ENCODE measurements at places on chromosomes 4 and X.

- no peak for ATAC-seq
Observed at GRCh38 chr4:100177855-100178254, 12.4 kb downstream of the DDIT4L start.

GRCh38 chr4:25448379-25449109 is 71.5 kb downstream of the ANAPC4 start:
- no peak for ATAC-seq

DNA sequence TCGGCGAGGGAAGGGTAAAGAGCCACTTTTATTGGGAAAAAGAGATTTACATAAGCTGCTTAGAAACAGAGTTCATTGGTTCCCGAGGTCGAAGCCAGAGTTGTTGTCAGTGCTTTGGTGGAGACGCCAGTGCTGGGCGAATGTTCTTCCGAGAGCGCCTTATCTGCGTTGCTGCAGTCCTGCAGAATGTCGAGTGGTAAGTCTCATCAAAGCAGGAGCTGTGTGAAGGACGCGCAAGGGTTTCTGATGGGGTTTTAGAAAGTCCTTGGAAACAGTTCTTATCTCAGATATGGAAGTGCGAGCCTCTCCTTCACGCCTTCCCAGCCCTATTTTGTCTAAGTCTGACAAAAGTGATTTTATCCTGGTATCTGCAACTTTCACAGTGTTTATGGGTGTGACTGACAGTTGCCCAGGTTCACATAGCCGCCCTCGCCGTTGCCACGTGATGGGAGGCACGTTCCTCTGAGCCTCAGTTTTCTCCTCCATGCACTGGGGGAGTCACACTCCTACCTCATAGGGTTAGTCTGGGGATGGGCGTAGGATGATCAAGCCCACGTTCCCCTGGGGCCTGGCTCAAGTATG is 47.3 kb upstream of the NSG1 start:
- ATAC-seq: no peak

- no peak for ATAC-seq
Observed at GRCh38 chrX:134847133-134847532, 143.7 kb upstream of the SMIM10 start.

- no peak for ATAC-seq
Observed at GRCh38 chr4:148510211-148510610, 68.0 kb upstream of the NR3C2 start.

DNA sequence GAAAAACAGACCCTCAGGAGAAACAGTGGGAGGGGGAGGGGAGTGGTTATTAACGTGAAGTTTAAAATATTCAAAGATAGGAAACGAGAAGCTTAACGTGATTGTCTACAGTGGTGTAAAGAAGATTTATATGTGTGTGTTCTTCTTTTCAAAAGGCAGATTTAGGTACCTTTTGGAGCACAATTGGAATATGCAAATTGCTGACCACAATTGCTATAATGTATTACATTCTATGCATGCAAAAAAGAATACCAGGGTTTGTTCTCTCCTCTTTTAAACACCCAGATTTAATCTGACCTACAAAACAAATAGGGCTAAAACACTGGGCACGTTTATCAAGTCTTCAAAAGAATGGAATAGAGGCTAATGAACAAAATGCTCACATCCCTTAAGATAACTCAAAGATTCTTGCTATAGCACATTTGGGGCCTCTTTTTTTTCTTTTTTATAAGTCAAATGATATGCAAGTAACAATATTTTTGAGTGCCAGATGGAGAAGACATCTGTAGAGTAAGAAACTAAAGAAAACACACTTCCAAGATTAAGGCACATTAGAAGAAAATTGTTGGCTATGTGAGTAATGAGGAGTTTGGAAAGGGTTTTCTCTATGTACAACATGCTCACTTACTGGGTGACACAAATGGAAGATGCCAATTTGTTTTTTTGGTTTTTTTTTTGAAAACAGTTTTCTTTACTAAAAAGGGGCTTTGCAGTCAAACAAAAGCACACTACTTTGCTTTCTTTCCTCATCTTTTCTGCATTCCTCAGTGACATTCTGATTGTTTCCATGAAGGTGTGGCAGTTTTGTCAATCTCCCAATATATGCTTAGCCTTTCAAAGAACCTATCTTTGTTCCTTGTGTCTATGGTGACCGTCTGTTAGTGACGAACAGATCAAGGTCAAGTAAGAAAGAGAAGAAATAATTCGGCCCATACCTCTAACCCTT is 240.3 kb downstream of the PALLD start:
- no peak for ATAC-seq

DNA sequence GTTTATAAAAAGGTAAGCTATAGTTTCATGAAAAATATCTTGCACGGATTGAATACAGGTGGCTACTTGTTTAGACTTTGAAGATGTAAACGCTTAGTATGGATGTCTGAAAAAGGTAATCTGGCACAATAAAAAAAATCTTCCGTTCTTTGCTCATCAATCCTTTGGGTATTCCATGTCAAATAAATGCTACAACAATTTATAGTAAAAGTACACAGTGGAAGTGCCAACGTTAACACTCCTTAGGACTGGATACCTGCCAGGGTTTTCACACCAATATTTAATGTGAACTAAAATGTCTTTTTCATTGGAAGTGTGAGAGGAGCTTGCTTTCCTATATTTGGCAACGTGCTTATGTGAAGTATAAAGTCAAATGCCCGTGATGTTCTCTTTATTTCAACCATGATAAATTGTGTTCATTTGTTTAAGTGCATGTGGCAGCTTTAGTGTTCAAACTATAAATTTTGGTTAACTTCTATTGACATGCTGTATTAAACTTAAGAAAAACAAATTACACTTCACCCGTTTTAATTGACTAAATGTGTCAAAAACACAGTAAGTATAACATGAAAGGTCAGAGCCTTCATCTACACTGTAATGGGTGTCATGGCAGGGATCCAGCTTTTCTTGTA is 121.7 kb upstream of the HAND2 start:
- ATAC-seq: no peak

DNA sequence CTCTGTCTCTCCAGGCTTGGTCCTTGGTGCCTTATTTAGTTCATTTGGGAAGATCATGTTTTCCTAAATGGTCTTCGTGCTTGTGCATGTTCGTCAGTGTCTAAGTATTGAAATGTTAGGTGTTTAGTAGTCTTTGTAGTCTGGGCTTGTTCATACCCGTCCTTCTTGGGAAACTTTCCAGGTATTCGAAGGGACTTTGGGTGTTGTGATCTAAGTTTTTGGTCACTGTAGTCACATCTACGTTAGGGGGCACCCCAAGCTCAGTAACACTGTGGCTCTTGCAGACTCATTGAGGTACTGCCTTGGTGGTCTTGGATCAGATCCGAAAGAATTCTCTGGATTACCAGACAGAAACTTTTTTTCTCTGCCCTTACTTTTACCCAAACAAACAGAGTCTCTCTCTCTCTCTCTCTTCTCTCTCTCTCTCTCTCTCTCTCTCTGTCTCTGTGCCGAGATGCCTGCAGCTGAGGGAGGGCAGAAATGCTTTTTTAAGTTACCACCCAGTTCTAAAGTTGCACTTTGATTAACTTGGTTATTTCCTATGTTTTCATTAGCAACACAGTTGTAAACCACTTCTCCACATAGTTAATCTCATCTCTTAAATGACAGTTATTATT is 67.6 kb upstream of the SLC7A3 start:
- ATAC-seq: no peak

DNA sequence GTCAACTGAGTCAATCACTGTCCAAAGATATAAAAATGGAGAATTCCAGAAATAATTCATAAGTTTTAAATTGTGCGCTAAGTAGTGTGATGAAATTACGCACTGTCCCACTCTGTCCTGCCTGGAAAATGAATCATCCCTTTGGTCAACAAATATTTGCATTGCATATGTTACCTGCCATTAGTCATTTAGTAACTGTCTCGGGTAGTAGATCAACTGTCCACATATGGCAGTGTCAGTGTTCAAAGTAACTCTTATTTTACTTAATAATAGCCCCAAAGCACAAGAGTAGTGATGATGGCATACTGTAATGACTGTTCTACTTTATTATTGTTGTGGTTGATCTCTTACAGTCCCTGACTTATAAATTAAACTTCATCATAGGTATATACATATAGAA is 3.4 kb downstream of the YTHDC1 start:
- ATAC-seq: no peak

DNA sequence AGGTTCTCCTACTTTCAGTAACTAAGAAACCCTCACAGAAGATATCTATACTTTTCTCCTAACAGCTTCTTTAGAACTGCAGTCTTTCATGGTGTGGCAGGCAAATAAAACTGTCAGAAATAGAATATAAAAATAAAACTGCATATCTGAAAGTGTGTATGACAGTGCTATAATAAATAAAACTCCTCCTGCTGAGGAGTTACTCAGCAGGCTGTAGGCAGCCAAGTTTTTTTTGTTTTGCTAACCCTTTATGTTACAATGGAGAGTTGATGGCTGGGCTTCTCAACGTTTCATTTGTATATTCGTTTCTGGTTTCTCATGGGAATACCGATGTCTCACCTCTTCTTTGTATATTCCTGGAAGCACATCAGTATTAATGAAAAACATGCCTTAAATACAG is 18.2 kb upstream of the UGT2B10 start:
- ATAC-seq: no peak

DNA sequence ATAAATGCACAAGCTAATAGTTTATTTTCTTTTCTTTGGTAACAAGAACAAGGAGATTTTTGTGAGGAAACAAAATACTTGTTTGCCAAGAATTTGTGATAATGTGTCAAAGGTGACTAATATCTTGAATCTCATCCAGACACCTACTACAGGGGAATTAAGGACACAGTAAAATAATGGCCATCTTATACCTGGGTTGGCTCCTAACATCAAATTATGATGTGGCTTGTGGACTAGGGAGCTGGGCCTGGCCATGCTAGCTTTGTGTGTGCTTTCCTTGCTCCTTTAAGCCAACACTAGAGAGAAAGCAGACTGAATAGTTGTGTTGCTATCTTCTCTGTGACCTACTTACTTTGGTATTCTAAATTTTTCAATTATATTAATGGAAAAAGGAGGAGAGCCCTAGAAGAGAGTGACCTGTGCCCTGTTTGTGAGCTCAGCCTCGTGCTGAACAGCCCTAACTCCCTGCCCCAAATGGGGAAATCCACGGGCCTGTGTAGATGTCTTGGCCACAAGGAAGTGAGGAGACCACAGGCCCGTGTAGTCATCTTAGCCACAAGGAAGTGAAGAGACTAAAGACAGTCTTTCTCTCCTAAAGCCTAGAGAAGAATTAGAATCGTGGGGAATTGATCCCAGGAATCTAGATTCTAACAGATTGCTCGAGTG is 23.3 kb downstream of the ARHGAP24 start:
- ATAC-seq: peak; percentile 79

DNA sequence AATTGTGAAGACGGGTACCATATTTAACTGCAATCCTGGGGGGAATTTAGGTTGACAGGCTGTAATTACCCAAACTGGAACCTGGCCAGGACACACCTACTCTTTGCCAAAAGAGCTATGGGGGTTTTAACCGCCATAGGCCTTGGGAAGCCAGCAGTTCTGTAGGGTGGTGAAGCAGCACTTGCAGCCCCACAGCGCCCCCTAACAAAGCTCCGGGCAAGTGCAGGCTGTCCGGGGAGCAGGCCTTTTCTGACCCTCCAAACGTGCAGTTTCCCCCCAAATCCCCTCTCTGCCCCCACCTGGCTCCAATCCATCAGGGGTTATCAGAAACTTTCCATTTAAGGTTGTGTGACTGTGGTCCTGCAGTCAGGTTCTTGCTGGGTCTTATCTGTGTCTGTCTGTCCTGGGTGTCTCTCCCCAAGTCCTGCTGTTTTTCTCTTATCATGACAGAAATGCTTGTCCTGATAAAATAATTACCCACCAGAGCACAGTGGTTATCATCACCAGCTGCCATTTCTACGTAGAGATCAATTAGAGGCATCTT is 350.9 kb downstream of the MID1IP1 start:
- ATAC-seq: no peak

DNA sequence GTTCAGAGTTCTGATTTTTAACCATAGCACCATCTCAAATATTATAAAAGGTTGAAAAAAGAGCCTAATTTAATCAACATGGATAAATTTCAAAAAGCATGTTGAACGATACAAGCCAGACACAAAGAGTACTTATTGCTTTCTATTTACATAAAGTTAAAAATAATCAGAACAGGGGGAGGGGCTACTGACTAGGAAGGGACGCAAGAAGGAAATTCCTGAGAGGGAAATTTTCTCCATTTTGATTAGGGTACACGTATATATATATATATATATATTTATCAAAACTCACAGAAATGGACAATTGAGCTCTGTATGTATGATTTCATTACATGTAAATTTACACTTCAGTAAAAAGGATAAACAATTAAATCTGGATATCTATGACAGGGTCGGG is 482 bp upstream of the MBTPS2 start:
- no peak for ATAC-seq

Measured in gastroesophageal sphincter (tissue), 4 donors.